ENCODE measurements at places on chromosomes 3 and 15.

DNA sequence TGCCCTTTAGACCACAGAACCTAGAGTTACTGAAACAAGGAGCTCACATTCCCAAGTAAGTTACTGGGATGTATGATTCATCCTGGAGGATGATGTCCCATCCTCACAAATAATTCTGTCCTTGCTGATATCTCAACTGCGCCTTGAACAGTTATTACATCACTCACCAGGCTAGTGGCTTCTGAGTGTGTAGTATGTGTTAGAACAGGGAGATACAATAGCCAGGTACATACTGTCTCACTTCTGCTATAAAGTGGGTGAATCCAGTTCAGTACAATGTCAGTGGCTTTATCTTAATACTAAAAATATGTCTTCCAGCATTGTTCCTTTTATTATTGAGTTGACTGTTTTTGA lies 483.2 kb upstream of the FRG2C start:
- DNase-seq, result no peak

DNA sequence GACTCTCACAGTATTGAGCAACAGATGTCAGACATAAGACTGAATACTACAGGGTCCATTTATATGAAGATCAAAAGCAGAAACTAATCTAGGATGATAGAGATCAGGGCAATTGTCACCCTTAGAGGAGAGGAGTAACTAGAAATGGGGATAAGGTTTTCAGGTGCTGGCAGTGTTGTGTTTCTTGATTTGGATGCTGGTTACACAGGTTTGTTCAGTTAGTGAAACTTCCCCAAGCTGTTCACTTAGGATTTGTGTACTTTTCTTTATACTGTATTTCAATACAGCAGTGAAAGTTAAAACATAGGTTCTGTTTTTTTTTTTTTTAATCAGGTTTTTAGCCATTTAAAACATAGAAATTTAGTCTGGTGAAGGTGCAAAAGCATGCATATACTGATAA lies 39.1 kb upstream of the CMTM7 start:
- no peak for DNase-seq

DNA sequence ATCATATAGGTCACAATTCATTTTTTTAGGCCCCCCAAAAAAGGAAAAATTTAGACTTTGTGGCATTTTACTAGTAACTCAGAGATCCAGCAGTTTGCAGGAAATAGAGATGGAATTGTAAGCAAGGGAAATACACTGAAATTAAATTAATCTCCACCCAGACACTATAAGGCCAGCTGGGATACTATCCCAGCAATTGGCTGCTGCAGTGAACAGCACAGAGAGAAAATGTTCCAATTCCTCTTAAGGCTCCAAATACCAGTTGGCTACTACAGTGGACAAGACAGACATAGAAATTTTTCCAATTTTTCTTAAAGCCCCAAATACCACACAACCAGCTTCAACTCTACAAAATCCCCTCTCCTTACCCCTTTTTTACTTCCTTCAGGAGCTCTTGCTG lies 78.9 kb downstream of the ULK4 start:
- DNase-seq, result no peak

DNA sequence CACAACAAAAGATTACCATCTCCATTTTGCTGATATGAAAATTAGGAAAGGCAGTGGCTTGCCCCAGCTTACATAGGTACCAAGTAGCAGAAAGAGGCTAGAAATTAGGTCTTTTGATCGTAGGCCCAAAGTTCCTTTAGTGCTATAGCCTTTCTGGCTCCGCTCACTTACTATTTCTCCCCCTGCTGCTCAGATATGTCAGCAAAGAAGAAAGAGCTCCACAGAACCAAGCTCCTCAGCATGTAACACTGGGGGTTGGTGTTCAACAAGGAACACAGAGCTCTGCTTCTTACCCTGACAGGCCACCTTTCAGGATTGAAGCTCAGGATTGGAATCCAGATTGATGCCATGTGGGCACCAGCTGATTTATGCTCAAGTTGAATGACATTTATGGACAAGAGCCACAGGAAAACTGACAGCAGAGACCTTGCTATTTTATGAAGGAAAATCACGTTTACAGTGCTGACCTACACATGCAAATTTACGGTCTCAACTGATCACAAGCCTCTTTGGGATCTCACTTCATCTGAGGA lies 6.1 kb upstream of the IL12A start:
- no peak for DNase-seq

GRCh38 chr3:46361408-46362283 lies 7.7 kb downstream of the CCR2 start:
- DNase-seq, result peak; percentile 58

- no peak for DNase-seq
Observed at GRCh38 chr15:62989366-62990055, 53.0 kb upstream of the TPM1 start.

- DNase-seq, result no peak
Observed at GRCh38 chr3:52973806-52974205, 72.1 kb downstream of the SFMBT1 start.

Data from bronchial epithelial cell (primary cell).